Activated naive CD4-positive, alpha-beta T cell treated with anti-CD3 and anti-CD28 coated beads, Interleukin-2, amount 10 ng/mL, durations not matched to agents 7 days and 5 days (primary cell): ENCODE measurements at places on chromosomes 11 and 22.

DNA sequence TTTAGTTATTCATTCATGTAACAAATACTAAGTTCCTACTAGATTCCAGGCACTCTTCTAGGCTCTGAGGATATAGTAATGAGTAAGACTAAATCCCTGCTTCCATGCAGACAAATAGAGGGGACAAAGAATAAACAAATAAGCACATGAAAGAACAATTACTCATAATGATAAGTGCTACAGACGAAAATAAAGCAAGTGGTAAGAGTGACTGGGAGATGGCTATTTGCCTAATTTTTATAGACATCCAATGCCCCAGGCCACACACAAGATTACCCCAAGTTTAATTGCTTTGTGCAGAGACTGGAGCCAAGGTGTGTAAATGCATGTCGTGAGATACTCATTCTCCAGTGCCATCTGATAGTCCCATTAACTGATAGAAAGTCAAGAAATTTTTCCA lies 62.6 kb downstream of the DCUN1D5 start:
- no peak overlapping the region for H3K27ac ChIP-seq
- no peaks in the 10 kb centered on the region for H3K36me3 ChIP-seq
- no peak overlapping the region for H3K4me3 ChIP-seq
- no peaks in the 10 kb centered on the region for H3K27me3 ChIP-seq

- H3K4me1 ChIP-seq = no peaks in the 10 kb centered on the region
- DNase-seq = no peak
- H3K36me3 ChIP-seq = no peaks in the 10 kb centered on the region
- no peak overlapping the region for H3K27ac ChIP-seq
Observed at GRCh38 chr11:112776834-112777233, 184.4 kb upstream of the NCAM1 start.

DNA sequence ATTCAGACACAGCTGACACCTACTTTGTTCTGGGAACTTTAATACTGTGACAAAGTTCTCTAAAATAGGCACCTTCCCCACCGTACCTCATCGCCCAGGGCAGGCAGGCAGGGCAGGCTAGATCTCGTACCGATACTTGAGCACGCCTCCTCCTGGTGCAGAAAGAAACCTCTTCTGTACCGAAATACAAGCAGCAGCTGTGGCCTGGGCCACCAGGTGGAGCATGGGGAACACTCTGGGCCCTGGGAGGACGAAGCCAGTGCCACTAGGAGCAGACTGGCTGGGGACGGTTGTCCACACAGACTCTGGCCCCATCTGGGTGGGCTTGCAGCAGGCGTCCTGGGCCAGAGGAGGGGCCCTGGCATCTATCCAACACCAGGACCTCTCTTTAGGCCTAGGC lies 12.8 kb downstream of the PMM1 start:
- H3K27ac ChIP-seq = no peak overlapping the region
- DNase-seq = peak; percentile 69
- H3K4me3 ChIP-seq = no peak overlapping the region

GRCh38 chr22:39147335-39148025 lies 5.0 kb downstream of the CBX7 start:
- no peaks in the 10 kb centered on the region for H3K27me3 ChIP-seq
- DNase-seq = no peak
- H3K36me3 ChIP-seq = peaks cover 10% of the 10 kb centered on the region
- H3K4me3 ChIP-seq = no peak overlapping the region
- H3K4me1 ChIP-seq = peaks cover 46% of the 10 kb centered on the region
- H3K27ac ChIP-seq = peak overlapping the region; percentile 77

DNA sequence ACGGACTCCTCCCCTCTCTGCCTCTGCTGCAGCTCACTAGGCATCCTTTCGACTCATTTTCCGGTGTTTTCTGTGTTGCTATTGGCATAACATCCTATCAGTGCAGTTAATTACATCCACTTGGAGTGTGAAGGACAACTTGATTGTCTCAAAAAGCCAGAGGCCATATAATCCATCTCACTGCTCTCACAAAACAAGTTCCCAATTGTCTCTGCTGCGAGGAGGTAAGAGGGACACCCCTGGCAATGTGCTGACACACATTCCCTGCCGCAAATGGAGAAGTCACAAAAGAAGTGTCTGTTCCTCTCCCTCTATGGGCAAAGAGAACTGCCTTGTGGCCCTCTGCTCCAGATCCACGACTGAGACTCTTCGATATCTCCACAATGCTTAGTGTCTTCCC lies 618.4 kb downstream of the OPCML start:
- H3K27ac ChIP-seq = no peak overlapping the region
- no peak for DNase-seq
- no peak overlapping the region for H3K4me3 ChIP-seq
- no peaks in the 10 kb centered on the region for H3K4me1 ChIP-seq

GRCh38 chr11:841981-842369 lies 354 bp downstream of the POLR2L start:
- H3K36me3 ChIP-seq = peaks cover 9% of the 10 kb centered on the region
- H3K4me1 ChIP-seq = peaks cover 32% of the 10 kb centered on the region
- H3K27ac ChIP-seq = peak overlapping the region; percentile 84
- no peak for DNase-seq
- peaks cover 32% of the 10 kb centered on the region for H3K27me3 ChIP-seq

- no peaks in the 10 kb centered on the region for H3K4me1 ChIP-seq
- H3K27ac ChIP-seq = no peak overlapping the region
- H3K4me3 ChIP-seq = no peak overlapping the region
- no peak for DNase-seq
- H3K36me3 ChIP-seq = peaks cover 13% of the 10 kb centered on the region
Observed at GRCh38 chr11:64933935-64934681, 1.6 kb downstream of the GPHA2 start.

DNA sequence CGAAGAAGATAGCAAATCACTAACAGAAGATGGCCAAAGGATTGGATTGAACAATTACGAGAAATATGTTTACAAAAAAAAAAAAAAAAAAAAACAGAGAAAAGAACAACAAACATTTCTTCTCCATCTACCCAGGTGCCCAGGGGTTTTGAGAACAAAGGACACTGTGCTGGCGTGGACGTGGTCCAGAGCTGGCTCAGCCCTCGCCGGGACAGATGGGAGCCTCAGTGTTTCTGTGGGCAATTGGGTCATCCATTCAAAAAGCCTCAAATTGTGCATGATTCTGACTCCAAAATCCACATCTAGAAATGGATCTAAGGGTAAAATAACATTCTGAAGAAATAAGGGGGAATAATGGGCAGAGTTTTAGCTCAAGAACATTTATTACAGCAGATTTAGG lies 63.1 kb downstream of the DHCR7 start:
- no peaks in the 10 kb centered on the region for H3K36me3 ChIP-seq
- H3K27me3 ChIP-seq = peaks cover 3% of the 10 kb centered on the region
- no peak overlapping the region for H3K27ac ChIP-seq
- DNase-seq = no peak

DNA sequence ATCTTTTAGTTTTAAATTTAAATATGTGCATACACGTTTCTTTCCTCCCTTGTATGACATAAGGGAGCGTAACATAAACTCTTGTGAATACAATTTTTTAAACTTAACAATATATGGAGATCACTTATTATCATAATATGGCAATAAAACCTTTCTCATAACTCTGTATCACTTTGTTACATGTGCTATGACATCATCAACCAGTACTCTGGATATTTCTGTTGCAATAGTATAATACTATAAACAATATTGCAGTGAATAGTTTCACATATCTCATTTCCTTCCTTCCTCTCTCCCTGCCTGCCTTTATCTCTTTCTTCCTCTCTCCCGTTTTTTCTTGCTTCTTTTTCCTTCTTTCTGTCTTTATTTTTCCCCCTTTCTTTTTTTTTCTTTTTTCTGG lies 1278.0 kb upstream of the CNTN5 start:
- DNase-seq = no peak
- H3K27ac ChIP-seq = no peak overlapping the region
- no peak overlapping the region for H3K4me3 ChIP-seq

GRCh38 chr11:46701078-46701654 lies 335 bp downstream of the ZNF408 start:
- peak; percentile 28 for DNase-seq
- H3K4me3 ChIP-seq = peak overlapping the region; percentile 99
- peaks cover 49% of the 10 kb centered on the region for H3K36me3 ChIP-seq
- H3K4me1 ChIP-seq = peaks cover 59% of the 10 kb centered on the region
- H3K27me3 ChIP-seq = no peaks in the 10 kb centered on the region

DNA sequence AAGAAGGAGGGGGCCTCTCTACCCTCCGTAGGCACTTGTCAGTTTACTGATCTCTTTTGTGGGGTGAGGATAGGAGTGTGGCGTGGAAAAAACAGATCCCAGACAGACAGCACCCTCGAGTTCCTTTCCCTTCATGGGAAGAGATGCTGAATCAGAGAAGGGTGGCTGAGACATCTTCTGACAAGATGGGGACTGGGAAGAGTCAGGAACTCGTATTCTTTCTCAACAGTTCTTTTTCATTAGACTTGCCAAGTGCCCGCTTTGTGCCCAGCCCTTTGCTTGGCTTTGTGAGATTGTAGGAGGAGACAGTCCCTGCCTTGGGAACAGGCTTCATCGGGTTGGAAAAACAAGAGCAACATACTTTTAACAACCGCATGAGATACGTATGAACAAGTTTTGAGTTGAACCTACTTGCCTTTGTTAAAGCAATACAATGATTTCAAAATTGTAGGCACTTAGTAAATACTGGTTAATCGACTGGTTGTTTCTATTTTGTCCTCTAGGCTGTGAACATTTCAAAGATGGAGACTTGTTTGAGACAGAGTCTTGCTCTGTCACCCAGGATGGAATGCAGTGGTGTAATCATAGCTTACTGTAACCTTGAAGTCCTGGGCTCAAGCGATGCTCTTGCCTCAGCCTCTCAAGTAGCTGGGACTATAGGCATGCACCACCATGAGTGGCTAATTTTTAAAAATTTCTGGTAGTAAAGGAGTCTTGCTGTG lies 1.1 kb downstream of the RRM1 start:
- H3K27ac ChIP-seq = peak overlapping the region; percentile 97
- no peaks in the 10 kb centered on the region for H3K27me3 ChIP-seq
- peaks cover 64% of the 10 kb centered on the region for H3K36me3 ChIP-seq
- DNase-seq = no peak
- H3K4me1 ChIP-seq = peaks cover 84% of the 10 kb centered on the region
- H3K4me3 ChIP-seq = peak overlapping the region; percentile 98

DNA sequence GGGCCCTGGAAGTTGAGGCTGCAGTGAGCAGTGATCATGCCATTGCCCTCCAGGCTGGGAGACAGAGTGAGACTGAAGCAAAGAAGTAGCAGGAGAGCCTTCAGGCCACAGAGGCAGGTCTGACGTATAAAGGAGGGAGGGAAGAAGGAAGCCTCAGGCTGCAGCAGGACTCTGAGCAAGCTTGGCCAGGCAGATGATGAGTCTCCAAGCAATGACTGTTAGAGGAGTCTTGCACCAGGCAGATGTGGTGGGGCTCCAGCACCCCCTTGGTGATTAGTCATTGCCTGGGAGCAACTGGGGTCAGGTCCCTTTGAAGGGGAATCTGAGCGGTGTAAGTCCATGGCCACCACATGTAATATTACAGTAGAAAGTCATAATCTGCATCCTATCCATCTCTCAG lies 36.6 kb upstream of the NFAM1 start:
- peaks cover 47% of the 10 kb centered on the region for H3K27me3 ChIP-seq
- no peak overlapping the region for H3K27ac ChIP-seq
- no peaks in the 10 kb centered on the region for H3K4me1 ChIP-seq

- H3K36me3 ChIP-seq = peaks cover 25% of the 10 kb centered on the region
- H3K4me3 ChIP-seq = no peak overlapping the region
- no peak overlapping the region for H3K27ac ChIP-seq
- H3K27me3 ChIP-seq = no peaks in the 10 kb centered on the region
- H3K4me1 ChIP-seq = no peaks in the 10 kb centered on the region
Observed at GRCh38 chr22:19039448-19039780, 82.8 kb downstream of the DGCR2 start.

GRCh38 chr22:27725661-27726060 lies 75.9 kb downstream of the MN1 start:
- H3K36me3 ChIP-seq = no peaks in the 10 kb centered on the region
- no peak overlapping the region for H3K27ac ChIP-seq
- DNase-seq = no peak
- H3K27me3 ChIP-seq = peaks cover 11% of the 10 kb centered on the region

- no peak for DNase-seq
- H3K36me3 ChIP-seq = no peaks in the 10 kb centered on the region
- no peak overlapping the region for H3K27ac ChIP-seq
- H3K4me3 ChIP-seq = no peak overlapping the region
- H3K27me3 ChIP-seq = no peaks in the 10 kb centered on the region
Observed at GRCh38 chr11:27912916-27913315, 195.0 kb downstream of the KIF18A start.

DNA sequence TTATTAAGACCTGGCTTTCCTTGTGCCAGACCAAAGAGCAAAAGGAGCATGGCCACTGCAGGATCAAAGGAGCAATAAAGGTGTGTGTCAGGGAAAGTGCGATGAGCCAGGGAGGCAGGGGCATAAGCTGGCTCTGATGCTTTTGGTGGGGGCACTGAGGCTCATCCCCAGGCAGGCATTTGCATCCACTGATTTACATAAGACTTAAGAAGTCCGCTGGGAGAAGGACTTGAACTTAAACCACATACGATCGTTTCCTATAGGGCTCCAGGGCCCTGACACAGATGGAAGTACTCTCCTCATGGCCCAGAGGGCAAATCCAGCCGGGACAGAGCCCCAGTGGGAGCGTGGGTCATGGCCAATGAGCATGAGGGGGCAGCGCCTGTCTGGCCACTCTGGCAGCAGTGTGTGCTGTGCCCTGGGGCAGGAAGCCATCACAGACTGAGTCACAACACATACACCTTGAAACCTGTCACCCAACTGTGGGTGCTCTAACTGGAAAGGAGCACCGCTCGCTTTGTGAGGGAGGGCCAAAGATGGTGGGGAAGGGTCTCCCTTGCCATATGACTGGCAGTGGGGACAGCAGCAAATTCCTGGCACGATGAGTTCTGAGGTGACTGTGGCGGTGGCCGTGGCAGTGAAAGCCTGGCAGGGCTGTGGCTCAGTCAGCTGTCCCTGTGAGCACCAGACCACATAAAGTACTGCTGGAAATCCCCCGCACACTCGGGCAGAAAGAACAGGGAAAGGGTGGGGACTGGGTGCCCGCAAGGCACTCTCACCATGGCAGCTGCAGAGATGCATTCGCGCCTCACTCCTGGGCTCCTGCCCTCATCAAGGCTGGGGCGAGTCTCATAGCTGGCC lies 79.4 kb upstream of the LMO1 start:
- no peaks in the 10 kb centered on the region for H3K4me1 ChIP-seq
- peaks cover 9% of the 10 kb centered on the region for H3K27me3 ChIP-seq
- H3K36me3 ChIP-seq = no peaks in the 10 kb centered on the region

- H3K36me3 ChIP-seq = no peaks in the 10 kb centered on the region
- no peak overlapping the region for H3K4me3 ChIP-seq
- no peaks in the 10 kb centered on the region for H3K27me3 ChIP-seq
- DNase-seq = no peak
- H3K27ac ChIP-seq = no peak overlapping the region
Observed at GRCh38 chr11:109522116-109522755, 100.2 kb downstream of the C11orf87 start.

DNA sequence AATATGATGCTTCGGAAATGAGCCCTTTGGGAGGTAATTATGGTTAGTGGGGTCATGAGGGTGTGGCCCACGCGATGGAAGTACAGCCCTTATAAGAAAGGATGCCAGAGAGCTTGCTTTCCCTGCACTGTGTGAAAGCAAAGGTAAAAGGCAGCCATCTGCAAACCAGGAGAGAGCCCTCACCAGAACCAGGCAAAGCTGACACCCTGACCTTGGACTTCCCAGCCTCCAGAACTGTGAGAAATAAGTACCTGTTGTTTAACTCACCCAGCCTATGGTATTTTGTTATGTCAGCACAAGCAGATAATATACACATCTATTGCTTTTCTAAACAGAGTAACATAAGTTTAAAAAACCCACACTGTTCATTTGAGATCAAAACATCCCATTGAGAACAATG lies 50.7 kb downstream of the SYN3 start:
- H3K27ac ChIP-seq = no peak overlapping the region
- no peak for DNase-seq
- no peaks in the 10 kb centered on the region for H3K4me1 ChIP-seq
- H3K36me3 ChIP-seq = no peaks in the 10 kb centered on the region
- no peak overlapping the region for H3K4me3 ChIP-seq
